ENCODE measurements at places on chromosomes 12 and 14. TPM values are rescaled to one million over a fixed set of nuclear protein-coding genes. Genes with fewer than 3 reads are reported as not detected.

DNA sequence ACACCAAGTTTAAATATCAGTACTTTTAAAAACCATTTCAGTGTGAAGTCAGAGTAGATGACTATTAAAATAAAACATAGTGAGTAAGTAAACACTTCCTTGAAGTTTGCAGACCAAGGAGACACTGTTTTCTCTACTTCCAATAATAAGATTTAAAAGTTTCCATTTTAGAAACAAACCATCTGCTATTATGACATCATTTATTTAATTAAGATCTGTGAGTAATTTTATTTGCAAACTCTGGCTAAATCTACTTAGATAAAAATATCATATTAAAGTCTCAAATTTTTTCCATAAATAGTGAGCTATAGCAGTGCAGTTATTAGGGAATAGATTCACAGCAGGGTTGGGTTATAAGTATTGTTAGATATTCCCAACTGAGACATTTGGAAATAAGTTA is 1267.0 kb upstream of the FLRT2 start:
- DNase-seq = no peak
- H3K4me1 ChIP-seq = no peaks in the 10 kb centered on the region
- H3K27ac ChIP-seq = no peak overlapping the region
- H3K27me3 ChIP-seq = no peaks in the 10 kb centered on the region
- H3K4me3 ChIP-seq = no peak overlapping the region

- no peak overlapping the region for H3K4me3 ChIP-seq
- no peaks in the 10 kb centered on the region for H3K36me3 ChIP-seq
- no peak overlapping the region for H3K27ac ChIP-seq
- no peaks in the 10 kb centered on the region for H3K4me1 ChIP-seq
Measured at GRCh38 chr12:128592220-128592744, 231.5 kb downstream of the SLC15A4 start.

DNA sequence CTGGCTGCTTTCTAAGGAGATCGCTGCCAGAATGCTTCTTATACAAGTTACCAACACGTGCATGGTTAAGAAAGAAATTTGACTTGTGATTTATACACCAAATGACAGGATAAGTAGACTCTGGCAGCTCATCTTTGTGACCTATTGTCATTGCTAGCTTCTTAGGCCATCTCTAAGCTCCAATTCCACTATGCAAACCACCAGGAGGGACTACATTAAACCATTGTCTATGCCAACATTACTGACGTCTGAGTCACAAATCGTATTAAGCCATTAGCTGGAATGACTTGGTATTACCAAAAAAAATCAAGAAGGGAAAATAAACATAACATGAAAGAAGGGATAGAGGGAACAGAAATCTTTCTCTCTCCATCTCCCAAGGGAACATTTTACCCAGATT is 15.8 kb upstream of the VPS33A start:
- H3K36me3 ChIP-seq = peaks cover 18% of the 10 kb centered on the region
- peak overlapping the region; percentile 80 for H3K27ac ChIP-seq
- H3K4me1 ChIP-seq = peaks cover 7% of the 10 kb centered on the region
- DNase-seq = peak; percentile 87
- no peaks in the 10 kb centered on the region for H3K27me3 ChIP-seq

- no peak overlapping the region for H3K4me3 ChIP-seq
- no peaks in the 10 kb centered on the region for H3K4me1 ChIP-seq
- no peak for DNase-seq
- no peaks in the 10 kb centered on the region for H3K36me3 ChIP-seq
- no peak overlapping the region for H3K27ac ChIP-seq
- no peaks in the 10 kb centered on the region for H3K27me3 ChIP-seq
Measured at GRCh38 chr12:76563061-76563460, 3.5 kb upstream of the OSBPL8 start.

DNA sequence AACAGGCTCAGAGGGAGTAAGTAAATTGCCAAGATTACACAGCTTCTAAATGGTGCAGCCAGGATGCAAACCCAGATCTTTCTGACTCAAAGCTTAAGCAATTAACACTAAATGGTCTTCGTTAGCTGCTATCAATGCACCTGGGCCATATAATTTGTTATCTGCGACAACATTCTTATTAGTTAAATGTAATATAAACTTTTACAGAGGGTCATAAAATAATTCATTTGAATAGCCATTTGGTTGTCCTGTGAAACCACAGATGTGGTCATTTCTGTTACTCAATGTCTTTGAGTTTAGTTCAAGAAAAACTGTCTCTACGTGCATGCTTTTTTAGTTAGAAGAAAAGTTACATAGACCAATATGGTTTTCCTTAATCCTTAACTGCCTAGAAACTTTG is 22.1 kb upstream of the NAP1L1 start:
- peaks cover 2% of the 10 kb centered on the region for H3K4me1 ChIP-seq
- no peaks in the 10 kb centered on the region for H3K36me3 ChIP-seq
- no peak overlapping the region for H3K27ac ChIP-seq
- no peak overlapping the region for H3K4me3 ChIP-seq
- DNase-seq = no peak

PIWIL1 gene
- total RNA-seq = not detected

ABHD12B gene
- 0.18 TPM for total RNA-seq

TAS2R9 gene
- total RNA-seq = not detected
